Activated CD4-positive, alpha-beta T cell treated with anti-CD3 and anti-CD28 coated beads, Interleukin-2, amount 10 ng/mL, durations not matched to agents 7 days and 5 days (primary cell): ENCODE measurements at places on chromosomes 13 and 19. TPM values are rescaled to one million over a fixed set of nuclear protein-coding genes. Genes with fewer than 3 reads are reported as not detected.

GRCh38 chr13:71464686-71465085 lies 402.3 kb downstream of the DACH1 start:
- H3K4me1 ChIP-seq, result peaks cover 2% of the 10 kb centered on the region
- H3K27me3 ChIP-seq, result no peaks in the 10 kb centered on the region
- H3K36me3 ChIP-seq, result no peaks in the 10 kb centered on the region
- no peak for DNase-seq
- H3K4me3 ChIP-seq, result no peak overlapping the region
- no peak overlapping the region for H3K27ac ChIP-seq

DNA sequence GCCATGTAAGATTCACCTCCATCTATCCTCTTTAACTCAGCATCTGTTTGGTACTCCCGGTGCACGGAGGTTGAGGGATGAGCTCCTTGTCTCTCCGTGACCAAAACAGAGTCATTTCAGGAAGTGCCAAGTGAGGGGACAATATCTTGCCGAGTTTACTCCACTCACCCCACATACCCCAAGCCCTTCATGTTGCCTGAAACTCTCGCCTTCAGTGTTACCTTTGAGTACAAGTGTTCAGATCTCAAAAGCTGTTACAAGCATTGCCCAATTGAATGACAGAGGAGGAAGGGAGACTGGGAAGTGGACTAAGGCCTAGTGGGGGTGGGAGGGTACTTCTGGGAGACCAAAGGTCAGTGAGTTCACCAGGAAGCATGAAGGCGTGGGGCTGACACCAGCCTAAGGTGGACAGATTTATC lies 6.0 kb upstream of the SIGLEC12 start:
- H3K4me1 ChIP-seq, result peaks cover 7% of the 10 kb centered on the region
- H3K4me3 ChIP-seq, result no peak overlapping the region
- peaks cover 2% of the 10 kb centered on the region for H3K27me3 ChIP-seq
- no peaks in the 10 kb centered on the region for H3K36me3 ChIP-seq
- DNase-seq, result no peak

- H3K4me1 ChIP-seq, result no peaks in the 10 kb centered on the region
- H3K27ac ChIP-seq, result no peak overlapping the region
- no peak for DNase-seq
- H3K36me3 ChIP-seq, result no peaks in the 10 kb centered on the region
- H3K4me3 ChIP-seq, result no peak overlapping the region
Measured at GRCh38 chr13:83183439-83184149, 698.7 kb downstream of the SLITRK1 start.

DNA sequence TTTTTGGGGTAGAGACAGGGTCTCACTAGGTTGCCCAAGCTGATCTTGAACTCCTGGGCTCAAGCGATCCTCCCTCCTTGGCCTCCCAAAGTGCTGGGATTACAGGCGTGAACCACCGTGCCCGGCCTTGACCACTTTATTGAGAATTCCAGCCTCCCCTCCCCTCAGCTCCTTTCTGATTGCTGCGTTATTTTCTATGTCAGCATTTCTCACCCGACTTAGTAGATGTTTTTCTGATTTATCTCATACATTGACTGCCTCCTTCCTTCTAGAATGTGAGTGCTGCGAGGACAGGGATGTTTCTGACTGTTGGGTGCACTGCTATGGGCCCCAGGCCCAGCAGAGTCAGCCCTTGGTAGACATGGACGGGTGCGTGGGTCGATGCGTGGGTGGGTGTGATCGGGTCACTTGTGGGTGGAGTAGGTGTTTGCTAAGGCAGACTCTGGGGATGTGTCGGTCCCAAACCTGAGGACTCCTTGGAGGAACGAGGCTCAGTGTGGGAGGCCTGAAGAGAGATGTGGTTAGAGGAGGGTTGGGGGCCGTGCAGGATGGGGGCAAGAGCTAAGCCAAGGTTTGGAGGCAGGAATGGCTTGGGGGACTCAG lies 34.2 kb upstream of the NCCRP1 start:
- H3K27ac ChIP-seq, result peak overlapping the region; percentile 10
- no peaks in the 10 kb centered on the region for H3K36me3 ChIP-seq
- DNase-seq, result no peak
- H3K27me3 ChIP-seq, result no peaks in the 10 kb centered on the region
- H3K4me1 ChIP-seq, result peaks cover 3% of the 10 kb centered on the region

GRCh38 chr13:29835280-29836061 lies 14.9 kb downstream of the UBL3 start:
- H3K27ac ChIP-seq, result no peak overlapping the region
- H3K36me3 ChIP-seq, result peaks cover 13% of the 10 kb centered on the region
- H3K4me1 ChIP-seq, result peaks cover 18% of the 10 kb centered on the region
- H3K27me3 ChIP-seq, result no peaks in the 10 kb centered on the region
- no peak overlapping the region for H3K4me3 ChIP-seq
- DNase-seq, result no peak

DNA sequence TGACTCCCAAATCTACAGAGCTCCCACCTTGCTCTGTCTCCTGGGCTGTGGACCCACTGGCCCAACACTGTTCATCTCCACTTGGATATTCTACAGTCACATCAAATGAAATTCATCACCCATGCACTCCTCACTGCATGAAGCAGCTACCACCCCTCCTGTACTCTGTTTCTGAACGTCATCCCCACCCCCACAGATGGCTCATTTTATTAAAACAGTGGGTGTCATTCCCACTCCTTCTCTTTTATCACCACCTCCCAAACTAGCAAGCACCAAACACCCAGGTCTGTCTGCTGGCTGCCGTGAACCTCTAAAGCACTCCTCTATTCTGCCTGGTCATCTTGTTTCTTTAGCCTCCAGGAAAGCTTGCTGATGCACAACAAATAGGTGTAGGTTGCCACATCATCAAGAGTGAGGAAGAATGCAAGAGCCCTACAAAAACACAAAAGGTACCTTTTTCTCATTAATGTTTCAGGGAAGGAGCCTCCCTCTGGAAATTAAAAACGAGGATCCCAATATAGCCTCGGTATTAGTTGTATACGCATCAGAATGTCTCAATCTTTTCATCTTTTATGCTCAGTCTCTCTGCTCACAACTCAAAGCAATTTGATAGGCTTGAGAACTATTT lies 91.8 kb downstream of the MIPEP start:
- no peaks in the 10 kb centered on the region for H3K27me3 ChIP-seq
- DNase-seq, result no peak

DNA sequence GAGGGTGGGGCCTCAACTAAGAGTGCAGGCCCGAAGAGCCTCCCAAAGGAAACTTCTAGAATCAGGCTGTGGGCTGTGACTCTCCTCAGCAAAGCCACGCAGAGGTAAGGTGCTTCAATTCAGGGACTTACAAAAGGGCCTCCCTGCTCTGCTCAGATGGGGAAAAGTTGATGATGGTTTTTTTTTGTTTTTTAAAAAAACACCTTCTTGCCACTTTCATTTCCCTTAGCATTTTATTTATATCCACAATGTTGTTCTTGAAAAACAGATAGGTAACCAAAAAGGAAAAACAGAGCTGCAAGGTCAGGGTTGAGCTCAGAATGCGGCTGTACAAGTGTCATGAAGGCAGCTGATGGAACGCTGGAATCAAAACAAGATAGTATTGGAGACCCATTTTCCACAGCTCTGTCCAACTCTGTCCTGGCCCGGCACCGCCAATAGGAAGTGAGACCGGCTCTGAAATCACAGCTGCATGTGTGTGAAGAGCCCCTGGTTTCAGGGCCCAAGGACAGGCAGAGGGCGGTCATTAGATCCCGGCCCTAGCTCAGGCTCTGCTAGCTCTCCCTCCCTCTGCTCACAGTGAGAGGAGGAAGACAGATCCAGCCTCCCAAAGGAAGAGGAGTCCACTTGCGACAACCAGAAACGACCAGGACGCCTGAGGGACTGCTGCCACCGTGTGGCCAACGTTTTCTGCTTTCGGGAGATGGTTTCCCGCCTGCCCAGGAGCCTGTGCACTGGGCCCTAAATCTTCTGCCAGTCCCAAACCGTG lies 58.3 kb downstream of the KLF2 start:
- H3K27ac ChIP-seq, result peak overlapping the region; percentile 92
- H3K4me3 ChIP-seq, result peak overlapping the region; percentile 64
- peaks cover 68% of the 10 kb centered on the region for H3K4me1 ChIP-seq
- H3K27me3 ChIP-seq, result no peaks in the 10 kb centered on the region

DNA sequence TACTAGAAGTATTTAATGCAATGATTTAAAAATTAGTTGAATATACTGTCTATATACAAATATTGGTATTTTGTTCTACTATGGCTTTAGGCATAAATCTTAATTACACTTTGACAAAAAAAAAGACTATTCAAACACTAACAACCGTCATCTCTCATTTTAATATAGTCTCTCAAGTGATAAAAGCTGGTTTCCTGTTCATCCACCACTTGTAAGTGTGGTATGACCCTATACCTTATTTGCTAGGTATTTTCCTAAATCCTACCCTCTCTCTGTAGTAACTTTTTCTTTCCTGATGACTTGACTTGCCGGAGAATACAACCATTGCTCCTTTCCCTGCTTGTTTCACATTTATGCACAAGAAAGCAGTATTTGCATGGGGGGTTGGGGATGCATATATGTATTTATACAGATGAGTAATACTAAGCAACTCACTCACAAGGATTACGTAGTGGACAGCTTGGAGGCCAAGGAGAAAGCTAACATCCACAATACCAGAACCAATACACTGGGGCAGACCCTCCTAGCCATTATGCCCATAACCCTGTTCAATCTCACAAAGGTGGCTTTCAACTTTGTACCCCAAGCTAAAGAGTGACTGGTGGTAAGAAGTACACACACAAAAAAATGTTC lies 12.7 kb upstream of the EFNB2 start:
- H3K4me3 ChIP-seq, result no peak overlapping the region
- DNase-seq, result no peak
- no peak overlapping the region for H3K27ac ChIP-seq
- H3K4me1 ChIP-seq, result peaks cover 9% of the 10 kb centered on the region

Gene KLK2
- total RNA-seq, result not detected

GRCh38 chr13:94414708-94415107 lies 64.8 kb downstream of the DCT start:
- peaks cover 4% of the 10 kb centered on the region for H3K36me3 ChIP-seq
- H3K4me3 ChIP-seq, result no peak overlapping the region
- peaks cover 2% of the 10 kb centered on the region for H3K27me3 ChIP-seq

DNA sequence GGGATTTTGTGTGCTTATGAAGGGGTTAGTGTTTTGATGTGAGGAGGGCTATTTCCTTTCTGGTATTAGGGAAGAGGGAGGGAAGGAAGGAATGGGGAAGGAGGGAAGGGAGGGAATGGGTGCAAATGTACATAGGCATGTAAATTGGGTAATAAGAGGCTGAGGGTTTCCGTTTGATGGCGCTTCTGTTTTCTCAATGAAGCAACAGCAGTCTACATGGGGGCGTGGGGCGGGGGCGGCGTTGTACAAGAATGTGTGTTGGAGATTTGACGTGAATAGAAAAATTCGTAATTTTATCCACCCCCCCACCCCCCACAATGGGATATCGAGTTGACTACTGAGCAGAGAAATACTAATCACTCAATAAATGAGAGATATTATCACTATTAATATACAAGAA lies 52.5 kb downstream of the PDS5B start:
- no peak overlapping the region for H3K27ac ChIP-seq
- no peaks in the 10 kb centered on the region for H3K36me3 ChIP-seq
- no peak overlapping the region for H3K4me3 ChIP-seq
- peaks cover 30% of the 10 kb centered on the region for H3K4me1 ChIP-seq
- no peak for DNase-seq

DNA sequence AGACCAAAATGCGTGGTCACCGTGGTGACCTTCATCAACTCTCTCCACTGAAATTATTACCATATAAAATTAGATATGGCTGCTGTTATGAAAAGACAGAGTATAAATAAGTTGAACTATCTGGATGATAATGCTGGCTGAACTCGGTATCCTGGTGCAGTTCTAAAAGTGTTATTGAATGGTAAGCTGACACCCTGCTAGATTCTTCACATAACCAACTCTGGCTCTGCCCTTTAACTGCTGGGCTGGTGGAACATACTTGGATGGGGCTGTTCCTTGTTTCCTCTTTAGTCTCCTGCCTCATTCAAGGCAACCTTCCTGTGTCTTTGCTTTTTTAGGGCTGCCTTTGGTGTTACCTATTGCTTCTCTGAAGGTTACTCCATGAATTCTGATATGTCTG lies 106.9 kb downstream of the FGF9 start:
- H3K27me3 ChIP-seq, result peaks cover 2% of the 10 kb centered on the region
- no peak for DNase-seq
- no peak overlapping the region for H3K27ac ChIP-seq
- H3K4me3 ChIP-seq, result no peak overlapping the region
- no peaks in the 10 kb centered on the region for H3K36me3 ChIP-seq
- no peaks in the 10 kb centered on the region for H3K4me1 ChIP-seq

GRCh38 chr13:28753946-28754345 lies 35.2 kb upstream of the SLC46A3 start:
- peaks cover 8% of the 10 kb centered on the region for H3K27me3 ChIP-seq
- H3K4me3 ChIP-seq, result no peak overlapping the region
- no peak for DNase-seq
- H3K4me1 ChIP-seq, result peaks cover 26% of the 10 kb centered on the region
- peaks cover 4% of the 10 kb centered on the region for H3K36me3 ChIP-seq
- H3K27ac ChIP-seq, result peak overlapping the region; percentile 70

DNA sequence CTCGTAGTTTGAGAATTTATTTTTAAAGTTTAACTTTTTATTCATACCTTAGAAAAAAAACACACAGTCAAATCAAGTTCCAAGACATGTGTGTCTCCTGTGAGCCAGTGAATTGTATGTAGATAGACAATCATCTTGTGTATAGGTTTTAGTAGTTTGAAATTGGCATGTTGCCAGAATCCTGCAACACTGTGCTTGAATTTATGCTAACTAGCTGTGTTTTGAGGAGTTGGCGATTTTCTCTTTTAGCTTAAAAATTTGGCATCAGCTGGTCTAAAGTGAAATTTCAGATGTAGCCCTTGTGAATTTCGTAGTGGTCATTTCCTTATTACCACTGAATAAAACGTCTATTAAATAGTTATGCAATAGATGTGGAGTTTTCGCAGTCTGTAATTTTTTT lies 213.2 kb downstream of the ATP8A2 start:
- H3K4me1 ChIP-seq, result no peaks in the 10 kb centered on the region
- no peak overlapping the region for H3K4me3 ChIP-seq
- H3K27me3 ChIP-seq, result peaks cover 13% of the 10 kb centered on the region
- no peaks in the 10 kb centered on the region for H3K36me3 ChIP-seq
- H3K27ac ChIP-seq, result no peak overlapping the region

Gene PSG3
- not detected for total RNA-seq

DNA sequence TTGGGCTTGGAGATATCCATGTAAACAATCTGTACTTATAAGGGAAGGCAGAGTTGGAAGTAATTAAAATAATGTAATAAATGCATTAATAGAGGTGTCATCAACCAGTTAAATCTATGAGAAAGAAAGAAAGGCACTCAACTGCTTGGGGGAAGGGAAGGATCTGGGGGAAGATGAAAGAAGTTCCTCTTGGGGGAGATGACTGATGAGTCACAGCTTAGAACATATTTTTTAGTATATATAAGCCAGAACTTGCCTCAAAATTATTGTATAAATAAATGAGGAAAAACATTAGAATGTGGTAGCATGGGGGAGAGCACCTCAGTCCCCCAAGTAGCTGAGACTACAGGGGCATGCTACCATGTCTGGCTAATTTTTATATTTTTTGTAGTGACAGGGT lies 205.8 kb downstream of the GGACT start:
- no peak for DNase-seq
- no peak overlapping the region for H3K27ac ChIP-seq
- H3K36me3 ChIP-seq, result peaks cover 2% of the 10 kb centered on the region
- H3K4me1 ChIP-seq, result no peaks in the 10 kb centered on the region
